ENCODE measurements at places on chromosomes 7 and 10.

DNA sequence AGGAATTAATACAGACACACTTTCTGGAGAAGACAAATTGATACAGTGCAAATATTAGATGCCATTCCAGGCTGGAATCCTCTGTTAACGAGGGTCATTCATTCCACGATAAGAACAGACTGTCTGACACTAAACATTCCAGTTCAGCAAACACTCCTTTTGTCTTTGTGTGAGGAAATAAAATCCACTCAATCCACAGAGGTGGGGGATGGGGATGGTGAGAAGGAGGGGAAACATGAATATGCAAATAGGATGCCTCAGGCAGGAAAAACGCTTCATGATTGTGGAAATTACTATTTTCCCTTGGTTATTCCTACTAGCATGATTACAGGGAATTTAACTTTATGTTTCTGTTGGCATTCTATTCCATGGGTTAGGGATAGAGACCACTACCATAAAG lies 196.9 kb upstream of the CDCA7L start:
- peak; percentile 53 for DNase-seq

DNA sequence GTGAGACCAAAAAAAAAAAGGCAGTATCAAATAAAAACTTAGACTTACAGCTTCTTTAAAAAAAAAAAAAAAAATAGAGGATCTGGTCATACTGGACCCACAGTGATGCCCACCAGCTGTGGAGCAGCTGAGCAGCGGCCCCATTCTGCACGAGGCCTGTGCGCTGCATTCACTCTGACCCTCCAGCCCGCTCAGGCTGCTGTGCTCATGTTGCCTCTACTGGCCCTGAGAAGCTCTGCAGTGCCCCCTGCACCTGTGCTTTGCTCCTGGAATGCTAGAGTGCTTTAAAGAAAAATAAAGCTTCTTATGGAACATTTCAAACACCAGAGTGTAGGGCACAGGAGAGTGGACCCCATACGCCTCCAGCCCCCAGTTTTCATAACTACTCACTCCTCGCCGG lies 33.2 kb downstream of the TMEM120A start:
- DNase-seq: no peak

GRCh38 chr7:40175725-40176510 lies 41.1 kb downstream of the SUGCT start:
- no peak for DNase-seq

GRCh38 chr7:112079673-112080072 lies 126.5 kb downstream of the DOCK4 start:
- DNase-seq: no peak

DNA sequence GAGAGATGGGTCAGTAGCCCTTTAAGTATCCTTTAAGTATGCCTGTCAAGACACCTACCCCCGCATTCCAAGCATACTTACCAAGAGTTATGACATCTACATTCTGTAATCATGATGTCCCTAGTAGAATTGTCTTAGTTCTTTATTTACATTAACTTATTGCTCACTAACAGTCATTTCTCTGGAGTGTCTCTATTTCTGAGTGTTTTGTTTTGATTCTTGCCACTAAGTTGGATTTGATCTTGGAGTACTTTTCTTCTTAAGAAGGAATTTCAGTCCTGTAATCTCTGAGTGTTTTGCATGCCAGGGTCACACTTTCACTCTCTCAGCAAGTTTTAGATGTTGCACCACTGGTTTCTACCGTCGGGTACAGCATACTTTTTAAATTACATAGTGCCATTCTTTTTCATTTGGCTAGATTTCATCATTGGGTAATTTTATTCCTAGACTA lies 1053.9 kb downstream of the KCNMA1 start:
- no peak for DNase-seq

DNA sequence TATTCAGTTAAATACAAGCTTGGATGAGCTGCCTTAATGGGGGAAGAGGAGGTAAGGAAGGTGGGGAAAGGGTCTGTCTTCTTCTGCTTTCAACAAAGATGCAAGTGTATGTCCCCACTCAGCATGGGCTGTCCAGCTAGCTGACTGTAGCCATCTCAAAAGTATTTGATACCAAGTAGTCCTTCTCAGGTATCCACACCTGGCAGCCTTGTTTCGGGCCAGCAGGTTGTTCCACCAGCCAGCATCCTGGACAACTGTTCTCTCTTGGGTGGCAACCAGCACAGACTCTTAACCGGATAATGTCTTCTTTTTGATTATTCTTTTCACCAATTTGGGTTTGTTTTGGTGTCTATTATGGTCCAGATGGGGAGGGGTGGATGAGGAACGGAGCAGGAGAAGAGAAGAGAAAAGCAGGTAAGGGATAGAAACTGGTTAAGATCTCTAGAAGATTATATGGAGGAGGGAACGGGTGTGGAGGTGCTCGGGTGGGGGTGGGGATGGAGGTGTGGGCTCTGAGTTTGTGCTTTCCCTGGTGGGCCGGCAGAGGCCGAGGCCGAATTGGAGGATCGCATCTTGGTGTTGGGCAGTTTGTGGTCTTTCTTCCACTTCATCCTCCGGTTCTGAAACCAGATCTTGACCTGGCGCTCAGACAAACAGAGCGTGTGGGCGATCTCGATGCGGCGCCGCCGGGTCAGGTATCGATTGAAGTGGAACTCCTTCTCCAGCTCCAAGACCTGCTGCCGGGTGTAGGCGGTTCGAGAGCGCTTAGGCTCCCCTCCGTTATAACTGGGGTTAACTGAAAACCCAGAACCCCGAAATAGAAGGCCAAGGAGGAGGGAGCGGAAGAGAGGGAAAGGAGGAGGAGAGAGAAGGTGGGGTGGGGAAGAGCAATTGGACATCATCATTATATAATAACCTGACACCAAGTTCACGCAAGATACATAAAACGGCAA lies 1.5 kb downstream of the HOXA4 start:
- no peak for DNase-seq

GRCh38 chr10:27258838-27259812 lies 18.5 kb upstream of the ACBD5 start:
- no peak for DNase-seq

DNA sequence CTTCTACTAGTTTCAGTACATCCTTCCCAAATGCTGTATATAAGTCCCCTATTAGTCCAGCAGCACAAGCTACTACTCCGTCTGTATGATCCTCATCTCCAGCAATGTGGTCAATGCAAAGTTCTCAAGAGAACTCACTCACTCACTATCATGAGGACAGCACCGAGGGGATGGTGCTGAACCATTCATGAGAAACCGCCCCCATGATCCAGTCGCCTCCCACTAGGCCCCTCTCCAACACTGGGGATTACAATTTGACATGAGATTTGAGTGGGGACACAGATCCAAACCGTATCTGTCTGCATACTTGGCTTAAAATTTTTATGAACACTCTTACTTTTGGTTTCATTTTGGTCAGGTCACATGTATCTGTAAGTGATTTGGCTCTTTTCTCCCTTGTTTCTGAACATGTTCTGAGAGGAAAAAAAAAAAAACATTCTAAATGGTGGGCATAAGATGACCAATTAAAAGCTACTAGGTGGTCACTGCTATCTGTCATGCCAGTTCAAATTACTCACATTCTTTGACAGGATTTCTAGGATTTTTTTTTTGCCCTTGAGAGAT lies 60.1 kb downstream of the ZNF783 start:
- no peak for DNase-seq

DNA sequence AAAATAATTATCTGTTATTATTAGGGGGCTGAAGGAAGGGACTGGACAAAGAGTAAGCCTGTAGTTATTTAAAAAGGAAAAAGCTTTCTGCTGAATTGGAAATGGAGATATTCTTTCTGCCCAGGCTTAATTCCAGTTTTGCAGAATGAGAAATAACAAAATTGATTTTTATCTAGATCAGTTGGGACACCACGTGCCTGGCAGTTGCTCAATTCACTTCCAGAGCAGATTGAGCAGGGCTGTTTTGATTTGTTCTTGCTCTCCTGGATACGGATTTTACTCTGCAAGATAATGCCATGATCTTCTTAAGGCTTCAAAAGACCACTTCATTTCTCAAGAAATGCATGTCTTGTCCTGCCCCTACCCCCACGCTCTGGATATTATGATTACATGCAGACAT lies 524.3 kb downstream of the TCERG1L start:
- DNase-seq: no peak
